ENCODE measurements at places on chromosomes 11 and 22.

- DNase-seq: peak; percentile 92
Observed at GRCh38 chr22:45553351-45554039, 50.8 kb downstream of the FBLN1 start.

GRCh38 chr11:14764179-14764578 is 120.6 kb downstream of the PDE3B start:
- DNase-seq: no peak

- DNase-seq: no peak
Observed at GRCh38 chr22:47022075-47022473, 259.6 kb downstream of the TBC1D22A start.

DNA sequence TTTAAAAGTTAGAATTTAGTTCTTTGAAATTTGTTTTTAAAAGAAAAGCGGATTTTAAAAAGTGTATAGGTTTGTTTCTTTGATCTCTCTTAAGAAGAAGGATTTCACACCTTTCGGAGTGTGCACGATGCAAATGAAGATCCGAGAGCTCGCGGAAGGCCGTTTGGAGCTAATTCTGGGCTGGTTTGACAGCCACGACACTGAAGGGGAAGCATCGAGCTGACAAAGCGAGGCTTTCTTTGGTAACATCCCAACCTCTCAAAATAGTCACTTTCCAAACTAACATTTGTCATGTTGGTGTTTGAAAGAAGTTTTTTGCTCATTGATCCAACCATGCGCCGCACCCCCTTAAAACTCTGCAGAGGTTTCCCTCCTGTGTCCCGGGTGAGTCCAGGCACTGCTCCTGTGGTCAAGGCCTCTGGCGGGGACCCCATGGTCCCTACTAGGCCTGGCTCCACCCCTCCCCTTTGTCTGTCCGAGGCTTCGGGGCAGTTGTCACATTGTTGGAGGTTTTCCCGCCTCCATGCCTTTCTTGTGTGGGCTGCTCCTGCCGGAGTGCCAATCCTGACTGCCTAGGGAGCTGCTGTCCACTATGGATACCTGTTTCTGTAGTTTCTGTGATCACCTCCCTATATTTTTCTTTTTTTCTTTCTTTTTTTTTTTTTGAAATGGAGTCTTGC is 39.7 kb downstream of the MPPED1 start:
- no peak for DNase-seq

DNA sequence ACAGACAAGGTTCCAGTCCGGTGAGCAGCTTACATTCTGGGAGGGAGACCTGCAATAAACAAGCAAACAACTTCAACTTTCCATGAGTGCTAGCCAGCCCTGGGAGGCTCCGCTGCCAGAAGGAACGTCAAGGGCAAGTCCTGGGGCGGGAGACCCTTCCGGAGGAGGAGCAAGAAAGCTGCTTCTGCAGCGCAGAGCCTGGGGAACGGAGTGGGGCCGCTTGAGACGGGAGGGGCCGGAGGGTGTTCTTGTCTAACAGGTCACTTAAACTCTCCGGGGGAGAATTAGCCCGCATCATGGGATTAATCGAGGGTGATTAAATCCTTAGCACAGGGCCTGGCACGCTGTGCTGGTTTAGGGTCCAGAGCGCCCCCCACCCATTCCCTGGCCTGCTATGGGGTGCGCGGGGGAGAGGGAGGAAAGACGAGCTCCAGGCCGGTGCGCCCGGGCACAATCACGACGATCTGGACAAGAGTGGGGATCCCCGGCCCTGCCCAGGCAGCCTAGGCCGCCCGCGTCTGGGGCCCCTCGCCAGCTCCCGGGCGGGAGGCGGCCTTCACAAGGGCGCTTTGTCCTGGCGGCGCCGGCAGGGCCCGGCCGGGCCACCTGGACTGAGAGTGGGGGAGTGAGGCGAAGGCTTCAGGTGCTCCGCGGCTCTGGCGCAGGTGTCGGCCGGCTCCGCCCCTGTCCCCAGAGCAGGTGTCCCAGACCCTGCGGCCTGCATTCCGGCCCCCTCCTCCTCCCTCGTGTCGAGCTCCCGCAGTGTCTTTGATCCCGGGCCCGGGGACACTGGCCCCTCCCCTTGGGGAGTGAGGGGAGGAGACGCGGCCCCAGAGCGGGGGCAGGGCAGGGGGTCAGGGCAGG is 663 bp upstream of the LARGE2 start:
- DNase-seq: no peak

- DNase-seq: no peak
Observed at GRCh38 chr22:46140989-46141928, 9.1 kb upstream of the PPARA start.

- DNase-seq: no peak
Observed at GRCh38 chr11:19617696-19618523, 94.7 kb upstream of the NAV2 start.

- peak; percentile 36 for DNase-seq
Observed at GRCh38 chr22:37032535-37033460, 13.3 kb downstream of the MPST start.

GRCh38 chr22:35664955-35665587 is 16.8 kb downstream of the APOL6 start:
- DNase-seq: peak; percentile 22

DNA sequence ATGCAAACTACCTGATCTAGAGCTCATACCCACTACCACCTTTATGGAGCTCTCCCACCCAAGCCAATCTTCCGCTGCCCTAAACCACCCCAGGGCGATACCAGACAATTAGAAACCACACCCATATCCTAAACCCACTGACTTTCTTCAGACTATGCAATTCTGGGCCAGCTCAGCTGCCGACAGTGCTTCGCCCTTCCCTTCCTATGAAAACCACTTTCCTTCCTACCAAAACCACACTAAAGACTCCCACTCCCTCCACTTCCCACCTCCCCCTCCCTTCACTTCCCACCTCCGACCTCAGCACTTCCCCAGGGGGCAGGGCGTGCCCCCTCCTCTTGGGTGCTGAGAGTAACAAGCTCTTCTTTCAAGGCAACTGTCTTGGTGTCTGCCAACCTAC is 25.1 kb downstream of the B3GAT1 start:
- no peak for DNase-seq

DNA sequence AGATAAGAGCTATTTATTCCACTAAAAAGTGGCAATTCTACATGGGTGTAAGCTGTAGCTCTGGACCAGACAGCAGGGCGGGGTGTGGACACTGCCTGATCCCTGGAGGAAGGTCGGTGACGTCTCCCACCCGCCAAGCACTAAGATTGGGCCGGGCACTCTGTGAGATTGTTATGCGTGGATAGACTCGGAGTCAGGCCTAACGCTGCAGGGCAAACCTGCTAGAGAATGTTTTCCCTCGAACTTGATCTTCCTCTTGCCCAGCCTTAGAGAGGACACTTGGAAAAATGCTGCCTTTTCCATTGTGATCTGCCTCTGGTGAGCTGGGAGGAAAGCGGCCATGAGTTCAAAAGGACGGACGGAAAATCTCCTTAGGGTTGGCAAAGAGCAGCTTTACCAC is 1273.4 kb downstream of the TBC1D22A start:
- DNase-seq: no peak

- no peak for DNase-seq
Observed at GRCh38 chr11:11244470-11245080, 108.5 kb downstream of the CSNK2A3 start.

GRCh38 chr11:20032577-20033260 is 127.6 kb downstream of the DBX1 start:
- DNase-seq: no peak

DNA sequence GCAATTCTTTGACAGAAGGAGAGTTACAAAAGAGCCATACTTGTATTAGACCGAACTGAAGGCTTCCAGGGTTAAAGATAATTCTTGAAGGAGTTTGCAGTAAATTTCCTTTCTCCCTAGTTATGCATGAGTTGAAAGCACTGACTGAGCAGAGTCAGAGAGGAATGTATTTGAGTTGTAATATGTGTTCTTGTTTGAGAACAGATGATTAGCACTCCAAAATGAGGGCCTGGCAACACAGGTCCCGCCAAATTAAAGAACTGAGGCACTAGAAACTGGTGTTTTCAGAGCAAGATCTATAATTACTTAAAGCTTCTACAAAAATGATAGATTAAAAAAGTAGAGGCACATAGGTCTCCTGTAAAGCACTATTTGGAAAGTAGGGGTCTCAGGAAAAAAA is 970.4 kb downstream of the OPCML start:
- no peak for DNase-seq

DNA sequence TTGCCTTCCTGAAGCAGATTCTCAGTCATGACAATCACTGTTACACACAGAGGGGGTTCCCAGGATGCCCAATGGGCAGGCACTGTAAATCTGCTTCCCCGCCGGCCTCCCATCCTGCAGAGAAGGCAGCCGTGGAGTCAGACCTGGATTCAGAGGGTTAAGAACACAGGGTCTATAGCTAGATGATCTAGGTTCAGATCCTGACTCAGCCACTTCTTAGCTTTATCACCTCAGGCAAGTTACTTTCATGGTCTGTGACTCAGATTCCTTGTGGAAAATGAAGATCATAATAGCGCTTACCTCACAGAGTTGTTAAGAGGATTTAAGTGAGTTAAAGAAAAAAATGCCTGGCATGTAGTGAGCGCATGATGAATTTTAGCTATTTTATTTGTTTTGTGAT is 95.9 kb downstream of the TIMP3 start:
- peak; percentile 15 for DNase-seq

DNA sequence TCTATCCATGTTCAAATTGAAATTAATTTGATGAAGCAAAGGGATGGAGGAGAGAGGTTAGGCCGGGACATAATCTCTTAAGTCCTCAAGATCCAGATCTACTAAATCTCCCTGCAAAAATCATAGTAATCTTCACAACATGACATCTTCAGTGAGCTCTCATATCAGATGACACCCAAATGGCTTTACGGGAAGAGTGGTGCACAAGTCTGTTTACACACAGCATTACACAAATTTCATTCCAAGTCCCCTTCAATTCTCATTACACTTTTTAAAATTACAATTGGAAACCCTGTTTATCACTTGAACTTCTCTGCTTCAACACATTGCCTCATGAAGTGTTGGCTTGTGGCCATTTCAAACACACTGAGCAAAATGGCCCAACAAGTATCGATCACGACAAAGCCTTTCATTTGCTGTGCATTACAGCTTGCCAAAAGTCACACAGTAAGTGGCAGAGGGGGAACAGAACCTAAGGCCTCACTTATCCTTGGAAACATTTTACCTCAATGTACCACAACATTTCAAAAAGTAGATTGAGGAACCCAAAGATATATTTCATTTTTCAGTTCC is 17.9 kb upstream of the TPH1 start:
- DNase-seq: no peak

- no peak for DNase-seq
Observed at GRCh38 chr11:110473706-110474105, 44.0 kb downstream of the FDX1 start.

DNA sequence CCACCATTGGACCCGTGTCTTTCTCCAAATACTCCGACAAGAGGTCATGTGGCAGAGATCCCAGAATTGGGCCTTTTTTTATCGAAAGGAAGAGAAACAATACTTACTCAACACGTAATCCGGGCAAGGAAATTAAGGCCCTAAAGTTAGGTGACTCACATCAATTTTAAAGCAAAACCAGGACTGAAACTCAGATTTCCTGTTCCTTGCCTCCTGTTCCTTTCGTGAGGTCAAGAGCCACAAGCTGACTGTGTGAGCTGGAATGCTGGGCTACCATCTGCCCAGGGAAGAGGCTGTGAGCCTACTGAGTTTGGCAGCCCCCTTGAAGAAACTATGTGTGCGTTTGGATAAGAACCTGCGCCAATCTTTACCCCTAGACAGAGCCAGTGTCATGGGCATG is 27.1 kb upstream of the MRGPRX2 start:
- DNase-seq: peak; percentile 91

- DNase-seq: no peak
Observed at GRCh38 chr11:115269191-115269950, 234.8 kb downstream of the CADM1 start.

DNA sequence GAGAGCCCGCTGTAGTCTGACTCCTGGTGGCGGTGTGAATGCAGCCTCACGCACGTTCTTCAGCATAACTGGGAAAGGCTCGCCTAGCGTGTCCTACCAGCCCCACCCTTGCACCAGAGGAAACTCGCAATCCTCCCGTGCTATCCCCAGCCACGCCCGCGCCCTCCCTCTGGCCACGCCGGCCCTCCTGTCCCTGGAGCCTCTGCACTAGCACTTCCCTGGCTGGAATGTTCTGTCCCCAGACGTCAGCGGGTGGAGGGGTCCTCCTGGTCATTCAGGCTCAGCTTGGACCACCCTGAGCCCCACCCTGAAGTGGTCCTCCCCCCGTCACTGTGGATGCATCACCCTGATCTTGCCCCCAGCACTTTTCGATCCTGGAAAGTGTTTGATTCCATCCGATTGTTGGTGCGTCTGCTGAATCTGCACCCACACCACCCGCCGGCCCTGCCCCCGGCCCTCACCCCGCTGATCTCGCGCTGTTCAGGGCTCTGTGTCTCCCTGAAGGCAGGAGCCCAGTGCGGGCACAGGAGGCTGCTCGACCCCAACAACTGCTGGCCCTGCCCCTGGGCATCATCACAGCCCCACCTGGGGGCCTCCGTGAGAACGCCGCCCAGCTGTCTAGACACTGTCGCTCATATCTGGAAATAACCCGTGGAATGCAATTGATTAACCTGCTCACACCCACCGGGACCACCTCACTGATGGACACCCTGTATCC is 437.0 kb downstream of the TBC1D22A start:
- no peak for DNase-seq

- no peak for DNase-seq
Observed at GRCh38 chr11:27896096-27896495, 195.8 kb upstream of the BDNF start.

DNA sequence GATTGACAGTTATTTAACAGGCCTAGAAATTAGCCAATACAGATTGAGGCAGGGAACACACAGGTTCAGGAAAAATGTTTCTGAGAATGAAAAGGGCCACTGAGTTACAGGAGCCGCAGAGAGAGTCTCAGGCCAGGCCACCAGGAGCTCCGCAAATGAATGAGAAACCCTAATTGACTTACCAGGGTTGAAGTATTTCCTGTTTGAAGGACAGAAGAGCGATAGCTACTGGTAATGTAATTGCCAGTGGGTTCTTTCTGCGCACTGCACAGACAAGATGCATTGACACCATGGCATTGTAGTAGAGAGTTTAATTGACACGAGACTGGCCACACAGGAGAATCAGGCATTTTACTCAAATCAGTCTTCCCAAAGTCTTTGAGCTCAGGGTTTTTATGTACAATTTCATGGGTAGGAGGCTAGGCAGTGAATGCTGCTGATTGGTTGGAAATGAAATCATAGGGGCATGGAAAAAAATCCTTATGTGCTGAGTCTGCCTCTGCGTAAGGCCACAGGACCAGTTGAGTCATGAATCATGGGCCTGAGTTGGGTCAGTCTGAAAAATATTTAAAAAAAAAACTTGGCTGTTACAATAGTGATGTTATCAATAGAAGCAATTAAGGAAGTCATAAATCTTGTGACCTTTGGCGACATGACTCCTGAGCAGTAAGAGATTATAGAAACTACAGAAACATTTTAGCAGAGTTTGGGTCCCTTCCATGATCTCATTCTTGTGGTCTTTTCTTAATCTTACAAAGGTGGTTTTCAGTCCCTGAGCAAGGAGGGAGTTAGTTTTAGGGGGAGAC is 203.8 kb downstream of the CASP12 start:
- peak; percentile 92 for DNase-seq

- no peak for DNase-seq
Observed at GRCh38 chr22:27747396-27748221, 53.9 kb downstream of the MN1 start.

- DNase-seq: no peak
Observed at GRCh38 chr11:103170865-103171264, 61.6 kb downstream of the DYNC2H1 start.

Measured in astrocyte of the spinal cord (primary cell).